NCI-H1417 treated with DMSO at 0.1 percent for 48 hours (cell line): ENCODE measurements at places on chromosomes 1 and 21.
A peak's percentile ranks its signal among the peaks of the same experiment; 100 is the strongest.

DNA sequence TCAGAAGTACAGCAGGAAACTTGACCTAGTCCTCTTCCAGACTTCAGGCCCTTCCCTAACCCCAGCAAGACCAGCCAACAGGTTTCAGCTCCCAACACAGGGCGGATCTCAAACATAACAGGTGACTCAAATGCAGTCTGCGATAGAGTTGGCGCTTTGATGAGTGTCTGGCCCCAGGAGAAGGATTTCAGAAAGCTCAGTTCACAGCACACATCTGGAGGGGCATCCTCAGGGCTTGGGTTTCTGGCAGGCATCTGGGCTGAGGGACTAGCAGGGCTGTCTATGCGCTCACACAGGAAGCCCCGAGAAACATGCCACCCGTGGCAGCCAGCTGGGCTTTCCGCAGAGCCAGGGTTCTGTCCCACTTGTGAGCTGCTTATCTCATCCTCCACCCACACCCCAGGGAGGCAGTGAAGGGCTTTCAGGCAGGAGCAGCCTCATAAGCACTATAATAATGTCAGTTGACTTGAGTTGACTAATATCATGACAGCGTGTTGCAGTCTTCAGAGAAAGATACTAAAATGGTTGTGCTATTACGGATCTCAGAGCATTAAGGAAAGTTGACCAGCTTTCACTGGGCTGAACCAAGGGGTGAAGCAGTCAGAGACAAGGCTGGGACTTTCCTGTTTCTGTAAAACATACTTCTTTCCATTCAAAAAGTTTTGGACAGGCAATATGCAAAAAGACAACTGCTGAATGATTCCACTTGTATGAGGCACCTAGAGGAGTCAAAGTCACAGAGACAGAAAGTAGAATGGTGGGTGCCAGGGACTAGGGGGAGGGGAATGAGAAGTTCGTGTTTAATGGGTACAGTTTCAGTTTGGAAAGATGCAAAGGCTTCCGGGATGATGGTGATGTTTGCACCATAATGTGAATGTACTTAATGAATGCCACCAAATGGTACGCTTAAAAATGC, 233.0 kb upstream of the IRF2BP2 start:
- no peak for DNase-seq

DNA sequence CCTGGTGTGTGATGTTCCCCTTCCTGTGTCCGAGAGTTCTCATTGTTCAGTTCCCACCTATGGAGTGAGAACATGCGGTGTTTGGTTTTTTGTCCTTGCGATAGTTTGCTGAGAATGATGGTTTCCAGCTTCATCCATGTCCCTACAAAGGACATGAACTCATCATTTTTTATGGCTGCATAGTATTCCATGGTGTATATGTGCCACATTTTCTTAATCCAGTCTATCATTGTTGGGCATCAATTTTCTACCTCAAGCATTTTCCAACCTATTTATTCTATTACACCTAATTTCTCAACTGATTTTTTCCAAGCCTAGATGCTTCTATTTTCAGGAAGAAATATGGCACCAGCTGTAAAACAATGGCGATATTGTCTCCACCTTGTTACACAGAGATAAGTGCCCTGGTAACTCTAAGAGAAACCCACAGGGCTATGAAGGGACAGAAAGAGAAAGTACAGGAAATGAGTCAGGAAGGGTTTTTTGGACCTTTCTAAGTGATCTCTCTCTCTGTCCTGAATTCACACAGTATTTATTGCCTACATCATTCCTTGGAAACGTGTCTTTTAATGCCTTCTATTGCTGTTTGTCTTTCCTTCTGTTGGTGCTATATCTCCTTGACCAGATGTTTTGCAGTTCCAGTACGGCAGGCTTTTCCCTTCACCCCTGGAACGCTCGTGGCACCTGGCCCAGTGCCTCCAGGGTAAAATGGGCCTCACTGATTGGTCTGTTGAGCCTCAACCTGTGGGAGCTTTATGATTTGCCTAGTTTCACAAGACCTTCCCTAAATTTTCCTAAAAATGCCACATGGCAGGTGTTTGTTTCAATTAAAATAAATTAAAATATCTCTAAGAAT, 14.6 kb upstream of the JAK1 start:
- DNase-seq, result no peak

DNA sequence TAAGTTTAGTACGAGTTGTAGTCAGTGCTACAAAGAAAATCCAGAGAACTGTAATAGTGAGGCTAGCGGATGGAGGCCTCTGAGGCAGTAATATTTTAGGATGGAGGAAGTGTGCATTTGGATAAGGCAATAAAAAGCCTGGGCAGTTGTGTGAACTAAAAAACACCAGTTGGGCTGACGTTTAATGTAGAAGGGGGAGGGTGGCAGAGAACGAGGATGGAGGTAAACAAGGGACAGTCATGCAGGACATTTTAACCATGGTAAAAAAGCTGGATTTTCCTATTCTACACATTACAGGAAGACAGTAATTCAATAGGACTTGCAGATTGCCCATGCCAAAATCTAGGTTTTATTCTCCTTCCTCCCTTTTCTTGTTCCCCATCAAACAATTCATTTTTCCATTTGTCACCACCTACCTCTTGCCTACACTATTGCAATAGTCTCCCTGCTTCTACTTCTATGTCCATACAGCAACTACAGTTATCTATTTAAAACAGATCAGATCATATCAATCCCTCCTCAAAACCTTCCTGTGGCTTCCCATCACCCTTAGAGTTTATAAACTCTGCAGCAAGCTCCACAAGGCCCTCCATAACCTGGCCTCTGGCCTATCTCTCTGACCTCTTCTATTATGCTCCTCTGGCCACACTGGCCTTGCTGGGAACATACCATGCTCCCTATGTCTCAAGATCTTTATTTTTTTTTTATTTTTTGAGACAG, 27.7 kb downstream of the ERO1B start:
- no peak for DNase-seq

- DNase-seq, result no peak
These were observed 21.6 kb upstream of the BCL10 start for GRCh38 chr1:85297855-85298629.

DNA sequence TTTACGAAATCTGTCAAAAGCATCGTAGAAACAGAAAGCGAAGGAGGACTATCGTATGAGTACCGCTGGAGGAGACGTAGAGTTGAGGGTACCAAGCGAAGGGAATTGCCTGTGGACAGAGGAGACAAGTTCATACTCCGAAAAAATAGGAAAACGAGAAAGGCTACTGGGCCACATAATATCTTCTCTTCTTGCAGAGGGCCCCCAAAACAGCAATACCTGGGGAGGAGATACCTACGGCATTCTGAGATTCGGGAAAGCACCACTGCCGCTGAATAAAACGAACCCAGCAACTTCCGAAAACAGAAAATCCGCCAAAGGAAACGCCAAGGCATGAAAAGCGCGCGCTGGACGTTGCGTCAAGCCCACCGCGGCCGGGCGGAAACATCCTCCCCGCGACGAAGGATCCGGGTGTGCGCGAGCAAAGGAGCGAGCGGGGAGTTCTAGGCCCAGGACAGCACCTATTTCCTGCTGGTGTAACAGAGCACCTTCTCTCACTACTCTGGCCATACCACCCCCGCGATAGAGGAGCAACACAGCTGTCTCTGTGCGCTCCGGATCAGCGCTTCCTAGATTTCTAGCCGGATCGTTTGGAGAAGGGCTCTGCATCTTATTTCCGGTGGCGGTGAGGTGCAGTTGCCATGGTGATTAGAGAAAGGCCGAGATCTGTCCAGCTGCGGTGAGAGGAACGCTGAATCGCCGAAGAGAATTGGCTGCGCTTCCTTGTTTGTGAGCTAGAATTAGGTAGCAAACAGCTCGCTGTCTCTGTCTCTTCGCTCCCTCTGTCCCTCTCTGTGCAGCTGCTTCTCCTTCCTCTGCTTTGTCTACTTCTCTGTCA, at the start of the genes EFCAB7 and ITGB3BP:
TSS of gene EFCAB7 (plus strand) at position 635 of the 838 bp plus-strand sequence. CDS start 2,048 bp downstream, outside the sequence.
TSS of gene ITGB3BP (minus strand) at position 335 of the 838 bp plus-strand sequence. CDS start at position 243, 92 bp downstream.
- DNase-seq, result peak; percentile 98

- peak; percentile 11 for DNase-seq
These were observed 90.9 kb downstream of the SLC30A10 start for GRCh38 chr1:219837274-219837993.

GRCh38 chr1:37458551-37458950, 15.8 kb upstream of the ZC3H12A start:
- DNase-seq, result no peak

- DNase-seq, result no peak
These were observed 16.9 kb downstream of the SLC19A1 start for GRCh38 chr21:45525153-45525909.

- no peak for DNase-seq
These were observed 13.5 kb downstream of the ETS2 start for GRCh38 chr21:38819051-38819718.

- DNase-seq, result no peak
These were observed 4.4 kb downstream of the TGFB2 start for GRCh38 chr1:218349348-218350034.

GRCh38 chr1:50531027-50531426, 107.8 kb upstream of the DMRTA2 start:
- DNase-seq, result no peak

GRCh38 chr1:233386336-233386735, 58.8 kb downstream of the MAP3K21 start:
- DNase-seq, result no peak

DNA sequence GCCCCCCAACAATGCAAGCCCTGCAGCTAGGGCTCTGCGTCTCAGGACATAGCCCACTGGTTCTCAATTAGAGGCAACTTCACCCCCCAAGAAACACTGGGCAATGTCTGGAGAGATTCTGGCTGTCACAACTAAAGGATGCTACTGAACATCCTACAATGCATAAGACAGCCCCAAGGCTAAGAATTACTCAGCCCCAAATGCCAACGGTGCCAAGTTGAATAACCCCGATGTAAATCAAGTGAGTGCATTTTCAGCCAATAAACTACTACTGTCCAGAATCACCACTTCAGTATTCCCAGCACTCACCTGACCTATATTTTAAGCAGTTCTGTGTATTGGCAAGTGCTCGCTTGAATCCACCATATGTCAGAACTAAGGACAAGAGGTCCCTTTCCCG, 6.9 kb downstream of the RIPK4 start:
- no peak for DNase-seq

DNA sequence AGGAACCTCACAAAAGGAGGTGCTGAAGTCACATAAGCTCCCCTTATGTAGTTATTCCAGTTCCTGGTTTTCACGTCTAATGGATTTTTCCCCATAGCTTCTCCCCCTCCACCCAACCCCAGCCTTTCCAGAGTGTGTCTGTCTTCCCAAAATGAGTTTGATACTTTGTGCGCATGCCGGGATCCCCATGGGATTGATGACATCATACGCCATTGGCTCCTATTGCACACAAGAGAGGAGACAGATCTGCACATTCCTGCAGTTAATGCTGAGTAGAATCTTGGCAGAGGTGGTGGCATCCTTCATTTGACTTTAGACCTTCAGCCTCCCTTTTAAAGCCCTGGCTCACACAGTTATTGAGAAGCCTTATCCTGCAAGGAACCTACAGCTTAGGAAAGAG, 71.4 kb downstream of the DDR2 start:
- DNase-seq, result no peak

DNA sequence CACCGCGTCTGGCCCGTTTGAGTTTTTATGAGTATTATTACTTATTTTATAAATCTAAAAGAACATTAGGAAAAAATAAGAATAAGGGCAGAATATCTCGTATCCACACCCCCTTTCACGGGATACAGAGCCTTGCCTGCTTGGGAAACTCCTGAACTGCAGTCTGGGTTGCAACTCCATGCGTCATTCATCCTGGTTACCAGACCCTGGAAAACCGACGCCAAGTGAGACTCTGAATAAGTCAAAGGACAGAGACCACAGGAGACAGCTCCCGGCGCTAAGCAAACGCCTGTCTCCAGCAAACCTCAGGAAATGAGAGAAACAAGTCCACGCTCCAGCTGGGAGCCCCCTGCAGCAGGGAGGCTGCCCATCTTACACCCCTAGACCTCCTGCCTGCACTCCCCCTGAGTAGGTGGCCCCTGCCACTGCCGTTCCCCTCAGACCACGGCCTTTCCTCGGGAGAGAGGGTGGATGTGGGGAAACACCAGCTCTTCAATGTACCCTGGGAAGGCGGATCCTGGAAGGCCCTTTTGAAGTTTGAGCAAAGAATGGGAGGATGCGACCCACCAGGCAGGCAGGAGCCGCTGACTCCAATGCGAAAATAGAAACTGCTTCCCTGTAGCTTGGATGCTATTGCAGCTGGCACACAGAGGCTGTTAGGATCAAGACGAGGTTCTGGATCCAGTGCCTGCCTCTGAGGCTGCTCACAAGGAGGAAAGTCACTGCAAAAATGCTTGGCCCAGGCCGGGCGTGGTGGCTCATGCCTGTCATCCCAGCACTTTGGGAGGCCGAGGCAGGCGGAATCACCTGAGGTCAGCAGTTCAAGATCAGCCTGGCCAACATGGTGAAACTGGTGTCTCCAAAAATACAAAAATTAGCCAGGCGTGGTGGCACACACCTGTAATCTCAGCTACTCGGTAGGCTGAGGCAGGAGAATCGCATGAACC, 37.7 kb upstream of the GPR157 start:
- no peak for DNase-seq

- DNase-seq, result no peak
These were observed 84.6 kb downstream of the GPR88 start for GRCh38 chr1:100622506-100622905.

- no peak for DNase-seq
These were observed 21.1 kb downstream of the PLA2G4A start for GRCh38 chr1:186849826-186850225.

GRCh38 chr1:2241820-2242219, 13.7 kb downstream of the SKI start:
- DNase-seq, result no peak

GRCh38 chr1:6502000-6502891, 10.8 kb upstream of the PLEKHG5 start:
- DNase-seq, result no peak

DNA sequence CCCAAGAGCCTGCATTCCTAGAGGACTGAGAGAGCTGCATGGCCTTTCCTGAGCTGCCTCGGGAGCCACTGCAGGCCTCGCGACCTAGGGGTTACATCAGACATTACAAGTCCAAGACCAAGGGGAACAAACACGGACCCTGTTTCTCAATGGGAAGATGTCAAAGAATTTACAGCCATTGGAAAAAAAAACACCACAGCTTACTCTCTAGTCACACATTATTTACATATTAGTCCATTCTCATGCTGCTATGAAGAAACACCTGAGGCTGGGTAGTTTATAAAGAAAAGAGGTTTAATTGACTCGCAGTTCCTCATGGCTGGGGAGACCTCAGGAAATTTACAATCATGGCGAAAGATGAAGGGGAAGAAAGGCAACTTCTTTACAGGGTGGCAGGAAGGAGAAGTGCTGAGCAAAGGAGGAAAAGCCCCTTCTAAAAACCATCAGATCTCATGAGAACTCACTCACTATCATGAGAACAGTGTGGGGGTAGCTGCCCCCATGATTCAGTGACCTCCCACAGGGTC, 8.4 kb upstream of the PRMT2 start:
- DNase-seq, result no peak

- peak; percentile 8 for DNase-seq
These were observed 22.6 kb downstream of the ETNK2 start for GRCh38 chr1:204128964-204129896.

GRCh38 chr1:16420424-16421118, 16.7 kb downstream of the SPATA21 start:
- DNase-seq, result no peak

- no peak for DNase-seq
These were observed 29.4 kb upstream of the BMP8A start for GRCh38 chr1:39462074-39462473.
